ENCODE measurements at places on chromosomes 3 and 15. TPM values are rescaled to one million over a fixed set of nuclear protein-coding genes. Genes with fewer than 3 reads are reported as not detected.

GOLGA8R gene
- 3.9 TPM for total RNA-seq

CADPS gene
- total RNA-seq: 3.8 TPM

CP gene
- total RNA-seq: 0.33 TPM

SORD gene
- total RNA-seq: 16.6 TPM

TBC1D21 gene
- total RNA-seq: not detected

ZNF80 gene
- not detected for total RNA-seq

ZNF654 gene
- total RNA-seq: 19.8 TPM

CACNA1D gene
- total RNA-seq: 0.33 TPM

SMCO1 gene
- total RNA-seq: not detected

TIMMDC1 gene
- 60.4 TPM for total RNA-seq

GNAT1 gene
- total RNA-seq: not detected

RTP1 gene
- not detected for total RNA-seq

COL6A6 gene
- 1.6 TPM for total RNA-seq

NAA50 gene
- 358 TPM for total RNA-seq

GOLGA8Q gene
- total RNA-seq: 1.5 TPM

PLSCR5 gene
- not detected for total RNA-seq

UPK1B gene
- not detected for total RNA-seq

P2RY12 gene
- total RNA-seq: 0.29 TPM

IL17RB gene
- total RNA-seq: under 0.01 TPM

NR1I2 gene
- total RNA-seq: not detected

CLDN1 gene
- total RNA-seq: 0.15 TPM

FAM81A gene
- total RNA-seq: 0.33 TPM

P3H2 gene
- total RNA-seq: 13.9 TPM

CCDC54 gene
- total RNA-seq: not detected

CYP1A1 gene
- not detected for total RNA-seq

MCF2L2 gene
- not detected for total RNA-seq

GCSAM gene
- not detected for total RNA-seq

IL17RD gene
- 8.9 TPM for total RNA-seq

GOLGA6L7 gene
- total RNA-seq: not detected

FBLN2 gene
- total RNA-seq: 195 TPM

GLDN gene
- 127 TPM for total RNA-seq

TMEM108 gene
- total RNA-seq: not detected

FMN1 gene
- total RNA-seq: 23.3 TPM

COPG1 gene
- 342 TPM for total RNA-seq

TJP1 gene
- total RNA-seq: 61.7 TPM

KLHL40 gene
- not detected for total RNA-seq
